MCF 10A (cell line): ENCODE measurements at places on chromosomes 12 and 14. TPM values are rescaled to one million over a fixed set of nuclear protein-coding genes. Genes with fewer than 3 reads are reported as not detected.

Gene GALNT6
- 24.8 and 27.6 TPM in 2 replicates for total RNA-seq

Gene OR4K13
- not detected in 2 replicates for total RNA-seq

Gene GPRC5D
- total RNA-seq = not detected in 2 replicates

Gene ACSS3
- not detected in 2 replicates for total RNA-seq
